ENCODE measurements at places on chromosomes 3 and 15. TPM values are rescaled to one million over a fixed set of nuclear protein-coding genes. Genes with fewer than 3 reads are reported as not detected.

The SPSB4 gene
- 0.02 TPM for total RNA-seq

The PEAK1 gene
- 10.3 TPM for total RNA-seq

DNA sequence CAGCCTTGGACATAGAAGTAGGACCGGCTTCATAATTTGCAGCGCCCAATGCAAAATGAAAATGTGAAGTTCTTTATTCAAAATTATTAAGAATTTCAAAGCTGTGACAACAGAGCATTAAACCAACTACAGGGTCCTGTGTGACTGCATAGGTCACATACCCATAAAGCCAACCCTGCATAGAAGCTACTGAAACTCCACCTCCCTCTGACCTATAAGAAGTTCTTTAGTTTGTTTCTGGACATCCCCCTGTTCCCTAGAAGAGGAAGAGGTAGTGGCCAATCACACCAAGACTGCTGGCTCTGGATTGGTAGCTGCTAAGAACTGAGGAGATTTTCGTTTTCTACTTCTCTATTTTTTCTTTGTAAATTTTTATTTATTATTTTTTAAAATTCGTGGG lies 9.0 kb upstream of the SELENOT start:
- DNase-seq, result no peak

- no peak for DNase-seq
Observed at GRCh38 chr3:35295906-35296305, 343.4 kb upstream of the ARPP21 start.

DNA sequence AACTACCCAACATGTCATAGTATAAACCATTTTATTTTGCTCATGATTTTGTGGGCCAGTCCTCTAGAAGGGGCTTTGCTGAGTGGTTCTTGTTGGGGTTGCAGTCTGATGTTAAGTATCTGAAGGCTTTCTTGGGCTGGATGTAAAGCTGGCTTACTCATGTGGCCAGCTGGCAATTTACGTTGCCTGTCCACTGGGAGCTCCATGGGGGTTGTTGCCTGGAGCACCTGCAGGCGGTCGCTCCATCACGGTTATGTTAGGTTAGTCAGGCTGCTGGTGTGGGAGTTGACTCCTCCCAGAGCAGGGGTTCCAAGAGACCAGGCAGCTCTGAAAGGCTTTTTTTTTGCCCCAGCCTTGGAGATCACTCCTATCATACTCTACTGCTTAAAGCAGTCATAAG lies 98.1 kb downstream of the NR1D2 start:
- no peak for DNase-seq

The EAF1 gene
- total RNA-seq, result 19.3 TPM

DNA sequence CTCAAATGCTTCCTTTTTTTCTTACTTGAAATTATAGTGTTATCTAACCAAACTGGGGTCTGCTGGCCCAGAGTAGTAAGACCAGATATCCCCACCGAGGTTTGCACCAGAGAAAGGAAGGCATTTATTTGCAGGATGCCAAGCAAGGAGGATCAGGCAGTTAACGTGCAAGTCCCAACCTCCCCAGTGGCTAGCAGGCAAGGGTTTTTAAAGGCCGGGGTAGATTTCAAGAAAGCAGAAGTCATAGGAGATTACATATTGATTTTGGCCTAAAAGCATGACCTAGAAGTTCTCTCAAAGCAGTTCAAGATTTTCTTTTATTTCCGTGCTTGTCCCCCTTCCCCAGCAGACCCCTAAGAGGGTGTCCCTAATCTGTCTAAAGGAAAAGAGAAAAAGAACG lies 32.8 kb upstream of the STRIT1 start:
- no peak for DNase-seq

GRCh38 chr15:88912500-88912921 lies 668 bp downstream of the MFGE8 start:
- DNase-seq, result peak; percentile 20

The HYAL1 gene
- total RNA-seq, result not detected

The PPP4R2 gene
- total RNA-seq, result 17.5 TPM

The HIGD2B gene
- total RNA-seq, result not detected

The ISLR gene
- not detected for total RNA-seq

DNA sequence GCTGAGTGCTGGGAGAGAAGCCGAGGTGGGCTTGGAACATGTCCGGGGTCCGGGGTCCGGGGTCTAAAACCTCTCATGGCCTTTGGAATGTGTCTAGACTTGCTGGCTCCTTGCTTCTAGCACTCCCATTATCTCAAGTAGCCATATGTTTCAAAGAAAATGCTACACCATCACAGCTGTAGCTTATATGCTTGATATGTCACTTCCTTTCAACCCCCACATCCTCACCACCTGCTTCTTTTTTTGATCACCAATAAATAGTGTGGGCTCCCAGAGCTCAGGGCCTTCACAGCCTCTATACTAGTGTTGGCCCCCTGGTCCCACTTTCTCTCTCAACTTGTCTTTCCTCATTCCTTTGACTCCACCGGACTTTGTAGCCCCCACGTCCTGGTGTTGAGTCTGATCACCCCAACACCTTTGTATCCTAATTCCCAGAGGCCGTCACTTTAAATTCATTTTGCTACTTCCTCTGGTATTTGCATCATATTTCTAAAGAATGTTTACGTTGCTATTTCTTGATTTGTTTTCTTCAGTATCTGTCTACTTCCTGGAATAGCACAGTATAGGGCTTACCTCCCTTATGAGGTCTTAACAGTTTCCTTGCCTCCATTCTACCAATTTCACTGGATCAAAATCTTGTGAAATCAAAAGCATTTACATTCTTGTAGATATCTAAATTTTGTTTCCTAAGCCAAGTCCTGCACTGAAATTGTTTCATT lies 71.9 kb upstream of the CHRNB4 start:
- DNase-seq, result no peak

- peak; percentile 99 for DNase-seq
Observed at GRCh38 chr15:39248204-39248603, 332.7 kb upstream of the THBS1 start.

The LPCAT4 gene
- 13.9 TPM for total RNA-seq

The GOLGA8O gene
- 0.07 TPM for total RNA-seq

DNA sequence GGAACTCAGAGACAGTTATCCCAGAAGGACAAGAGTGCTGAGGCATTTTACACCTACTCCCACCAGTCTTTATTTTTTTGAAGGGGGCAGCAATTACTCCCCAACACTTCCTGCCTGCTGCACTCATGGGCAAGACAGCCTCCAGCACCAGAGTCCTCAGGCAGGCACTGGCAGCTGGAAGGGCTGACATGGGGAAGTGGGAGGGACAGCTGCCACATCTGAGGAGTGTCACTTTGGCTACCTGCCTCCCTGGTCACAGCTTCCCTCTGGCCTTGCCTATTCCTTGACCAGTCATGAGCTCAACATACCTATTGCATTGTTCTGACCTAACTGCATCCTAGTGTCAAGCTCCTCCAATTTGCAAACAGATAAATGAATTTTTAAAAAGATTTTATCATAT lies 10.2 kb upstream of the LACTB start:
- no peak for DNase-seq

The COL7A1 gene
- total RNA-seq, result 17.0 TPM

The CRELD1 gene
- total RNA-seq, result 7.7 TPM

DNA sequence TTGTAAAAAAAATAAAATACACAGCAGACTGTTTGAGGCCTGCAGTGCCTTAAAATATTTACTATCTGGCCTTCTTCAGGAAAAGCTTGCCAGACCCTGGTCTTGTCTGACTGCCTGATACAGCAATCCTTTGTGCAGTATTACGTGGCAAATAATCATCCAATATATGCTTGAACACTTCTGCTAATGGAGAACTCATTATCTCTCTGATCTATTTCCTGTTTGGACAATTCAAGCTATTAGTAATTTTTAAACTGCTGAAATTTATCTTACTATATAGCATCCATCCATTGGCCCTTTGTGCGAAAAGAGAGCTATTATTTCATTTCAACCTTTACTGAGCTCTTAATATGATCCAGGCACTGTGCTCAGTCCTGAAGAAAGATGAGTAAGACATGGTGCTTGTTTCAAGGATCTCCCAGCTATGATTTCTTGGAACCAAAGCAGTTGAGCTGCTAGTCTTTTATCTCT lies 15.9 kb downstream of the ATG7 start:
- peak; percentile 65 for DNase-seq

DNA sequence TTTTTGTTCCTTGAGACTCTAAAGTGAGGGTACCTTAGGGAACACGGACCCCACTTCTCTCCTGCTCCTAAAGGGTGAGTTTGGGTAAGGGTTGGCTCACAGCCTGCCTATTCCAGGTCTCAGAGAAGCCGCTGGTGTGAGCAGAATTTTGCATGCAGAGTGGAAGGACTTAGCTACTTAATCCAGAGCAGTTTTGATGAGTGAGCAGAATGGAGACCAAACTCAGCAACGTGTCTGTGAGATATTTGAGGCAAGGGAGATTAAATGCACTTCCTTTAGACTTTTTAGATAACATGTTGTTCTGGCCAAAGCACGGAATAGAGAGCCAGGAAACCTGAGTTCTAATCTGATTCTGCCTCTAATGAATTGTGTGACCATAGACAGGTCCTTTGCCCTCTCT lies 5.1 kb downstream of the SLC24A1 start:
- DNase-seq, result no peak

DNA sequence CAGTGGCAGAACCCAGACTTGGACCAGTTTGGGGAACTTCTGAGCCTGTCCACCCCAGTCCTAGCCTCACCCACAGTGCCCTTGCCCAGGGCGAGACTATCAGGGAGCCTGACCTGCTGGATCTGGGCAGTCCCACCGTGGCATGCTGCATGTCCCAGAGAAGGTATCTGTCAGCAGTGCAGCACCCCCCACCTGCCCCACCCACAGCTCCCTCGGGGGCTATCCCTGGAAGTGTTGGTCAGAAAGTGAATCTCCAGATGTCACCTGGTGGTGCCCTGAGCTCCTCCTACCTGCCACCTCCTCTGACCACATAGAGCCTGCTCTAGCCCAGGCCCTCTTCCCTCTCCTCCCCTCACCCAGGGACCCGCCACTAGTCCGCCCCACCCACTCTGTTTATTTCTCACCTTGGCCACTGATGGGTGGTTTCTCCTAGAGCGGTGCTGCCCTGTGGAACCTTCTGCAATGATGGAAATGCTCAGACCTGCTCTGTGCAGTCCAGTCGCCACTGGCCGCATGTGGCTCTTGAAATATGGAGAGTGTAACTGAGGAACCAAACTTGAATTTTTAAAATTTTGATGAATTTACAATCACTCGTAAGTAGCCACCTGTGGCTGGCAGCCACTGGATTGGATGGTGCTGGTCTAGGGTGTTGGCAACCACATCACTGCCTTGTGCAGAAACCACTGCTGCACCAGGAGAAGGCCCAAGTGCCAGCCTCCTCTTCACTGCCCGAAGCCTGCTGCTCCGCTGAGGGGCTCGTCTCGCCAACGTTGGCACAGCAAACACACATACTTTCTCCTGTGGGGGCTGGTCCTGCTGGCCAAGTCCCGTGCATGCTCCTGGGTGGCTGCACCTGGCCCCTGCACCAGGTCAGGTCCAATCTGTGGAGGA lies 13.1 kb downstream of the HDAC11 start:
- DNase-seq, result no peak

GRCh38 chr3:170811928-170812591 lies 57.9 kb downstream of the RPL22L1 start:
- peak; percentile 89 for DNase-seq

- peak; percentile 40 for DNase-seq
Observed at GRCh38 chr3:111303760-111304159, 232.1 kb downstream of the NECTIN3 start.

GRCh38 chr15:80730387-80730786 lies 35.3 kb downstream of the ABHD17C start:
- DNase-seq, result no peak

DNA sequence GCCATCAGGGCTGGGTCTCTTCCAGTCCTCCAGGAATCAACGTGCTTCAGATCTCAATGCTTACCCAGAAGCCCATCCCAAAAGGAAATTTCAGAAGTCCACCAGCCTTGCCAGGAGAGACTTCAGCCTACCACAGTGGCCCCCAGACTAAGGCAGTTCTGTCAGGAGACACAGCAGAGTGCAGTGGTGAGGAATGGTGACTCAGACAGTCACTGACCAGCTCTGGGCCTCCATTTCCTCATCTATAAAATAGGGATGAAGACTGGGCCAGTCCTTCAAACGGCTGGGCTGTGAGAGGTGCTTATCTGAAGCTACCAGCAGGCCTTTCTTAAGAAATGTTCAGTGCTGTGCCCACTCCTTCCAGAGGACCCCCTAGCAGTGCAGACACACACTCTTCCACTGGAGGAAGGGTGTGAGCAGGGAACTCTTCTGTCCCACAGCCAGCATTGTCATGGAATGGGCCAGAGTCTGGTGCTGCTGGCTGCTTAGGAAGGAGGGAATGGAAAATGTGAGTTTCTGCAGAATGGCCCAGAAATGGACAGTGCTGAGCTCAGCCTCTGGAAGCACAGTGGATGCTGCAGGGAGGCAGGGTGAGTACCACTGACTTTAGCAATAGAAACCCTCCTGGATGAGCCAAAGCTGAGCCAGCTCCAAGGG lies 41.6 kb upstream of the DUSP7 start:
- no peak for DNase-seq

DNA sequence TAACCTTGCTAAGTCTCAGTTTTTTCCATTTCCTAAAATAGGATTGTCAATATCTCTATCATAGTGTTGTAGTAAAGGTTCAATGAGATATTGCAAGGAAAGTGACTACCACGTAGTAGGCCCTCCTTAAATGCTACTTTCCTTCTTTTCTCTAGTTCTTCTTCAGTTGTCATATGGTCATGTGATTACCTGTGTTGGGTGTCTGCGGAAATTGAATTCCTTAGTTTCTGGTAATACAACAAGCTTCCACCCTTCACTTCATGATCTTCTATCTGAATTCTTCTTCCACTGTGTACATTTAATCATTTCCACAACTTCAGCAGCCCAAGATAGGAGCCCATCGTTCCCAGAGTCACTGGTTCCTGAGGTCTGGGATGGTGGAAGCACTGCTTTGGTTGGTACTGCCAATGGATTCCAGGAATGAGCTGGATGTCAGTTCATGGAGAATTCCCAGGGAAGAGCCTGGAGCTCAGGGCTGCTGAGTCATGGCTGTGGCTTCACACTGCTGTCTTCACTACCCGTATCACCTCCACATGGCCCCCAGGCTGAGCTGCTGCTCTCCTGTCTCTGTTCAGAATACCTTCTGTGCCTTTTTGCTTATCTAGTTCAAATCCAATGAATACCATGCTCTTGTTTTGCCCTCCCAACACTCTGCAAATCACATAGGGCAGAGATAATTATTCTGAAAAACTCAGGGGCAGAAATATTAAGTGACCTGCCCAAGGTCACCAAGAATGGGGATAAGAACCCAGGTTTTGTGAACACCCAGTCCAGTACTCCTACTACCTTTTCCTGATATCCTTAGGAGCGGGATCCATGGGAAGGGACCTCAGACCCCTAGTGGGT lies 98.6 kb downstream of the RPL39L start:
- DNase-seq, result peak; percentile 77

DNA sequence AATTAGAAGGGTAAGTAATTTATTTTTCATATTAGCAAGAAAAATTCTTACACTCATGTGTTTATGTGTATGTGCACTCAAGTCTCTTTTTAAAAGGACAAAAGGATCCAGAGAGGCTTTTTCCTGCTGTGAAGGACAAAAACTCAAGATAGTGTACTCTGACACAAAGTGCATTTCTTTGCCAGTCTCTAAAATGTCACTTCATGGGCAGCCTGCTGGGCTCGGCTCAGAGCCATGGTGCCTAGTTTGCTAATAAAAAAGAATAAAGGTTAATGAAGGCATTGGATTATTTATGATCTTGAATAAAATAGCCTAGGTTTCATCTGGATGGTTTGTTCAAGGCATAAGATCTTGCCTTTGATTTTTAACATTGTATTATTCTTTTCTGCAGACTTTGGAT lies 989.0 kb downstream of the TBL1XR1 start:
- DNase-seq, result no peak

The CKMT1A gene
- not detected for total RNA-seq

- DNase-seq, result no peak
Observed at GRCh38 chr3:140794507-140794906, 116.6 kb downstream of the TRIM42 start.

GRCh38 chr3:125683067-125683829 lies 88.0 kb upstream of the OSBPL11 start:
- DNase-seq, result no peak

GRCh38 chr3:58492494-58492905 lies 604 bp downstream of the KCTD6 start:
- peak; percentile 20 for DNase-seq

Measured in M059J (cell line).